ENCODE measurements at places on chromosomes 11 and 22.

DNA sequence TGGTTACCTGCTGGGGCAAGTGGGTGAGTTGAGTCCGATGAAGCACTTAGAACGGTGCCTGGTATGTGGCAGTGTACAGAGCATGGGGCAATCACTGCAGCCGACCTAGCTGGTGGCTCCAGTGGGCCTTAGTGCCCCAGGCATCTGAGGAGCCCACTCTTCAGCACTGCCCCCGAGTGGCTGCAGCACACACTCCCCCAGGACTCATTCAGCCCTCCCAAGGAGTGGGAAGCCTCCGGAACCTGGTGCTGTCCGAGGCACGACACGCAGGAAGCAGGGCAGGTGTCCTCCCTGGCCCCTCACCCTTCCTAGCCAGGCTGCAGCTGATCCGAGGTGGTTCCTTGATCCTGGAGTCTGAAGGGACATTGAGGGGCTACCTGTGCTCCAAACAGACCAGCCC lies 42.4 kb upstream of the PRODH start:
- no peak for DNase-seq

DNA sequence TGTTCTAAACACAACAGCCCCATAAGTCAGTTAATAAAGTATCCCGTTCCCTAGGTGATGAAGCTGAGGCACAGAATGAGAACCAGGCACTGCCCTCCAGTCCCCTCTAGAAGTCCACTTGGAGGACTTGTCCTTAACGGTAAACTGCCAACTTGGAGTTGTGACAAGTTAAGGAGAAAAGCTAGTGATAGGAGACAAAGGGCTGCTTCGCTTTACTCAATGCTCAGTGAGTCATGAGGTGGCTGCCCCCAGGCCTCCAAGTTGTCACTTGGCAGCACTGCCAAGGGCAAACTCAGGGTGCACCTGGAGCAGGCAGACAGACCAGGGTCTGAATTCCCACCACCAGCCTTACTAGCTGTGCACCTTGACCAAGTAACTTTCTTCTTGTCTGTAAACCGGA lies 13.5 kb downstream of the SLC43A1 start:
- DNase-seq = no peak

DNA sequence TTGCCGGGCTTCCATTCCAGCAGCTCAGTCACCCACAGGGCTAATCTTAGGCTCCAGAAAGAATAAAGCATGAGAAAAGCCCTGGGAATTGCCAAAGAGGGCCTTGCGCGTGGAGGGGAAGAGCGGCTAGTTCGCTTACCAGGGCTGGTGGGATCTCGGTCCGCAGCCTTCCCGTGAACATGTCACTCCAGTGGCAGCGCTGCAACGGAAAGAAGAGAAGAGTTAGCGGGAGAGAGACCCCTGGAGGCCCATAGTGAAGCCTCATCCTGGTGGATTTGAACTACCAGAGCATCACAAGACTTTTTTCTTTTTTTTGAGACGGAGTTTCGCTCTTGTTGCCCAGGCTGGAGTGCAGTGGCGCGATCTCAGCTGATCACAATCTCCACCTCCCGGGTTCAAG lies 18.0 kb downstream of the RANGAP1 start:
- no peak for DNase-seq

GRCh38 chr11:117891362-117891761 lies 14.9 kb upstream of the FXYD6 start:
- DNase-seq = no peak

GRCh38 chr11:11217929-11218628 lies 135.0 kb downstream of the CSNK2A3 start:
- DNase-seq = no peak

DNA sequence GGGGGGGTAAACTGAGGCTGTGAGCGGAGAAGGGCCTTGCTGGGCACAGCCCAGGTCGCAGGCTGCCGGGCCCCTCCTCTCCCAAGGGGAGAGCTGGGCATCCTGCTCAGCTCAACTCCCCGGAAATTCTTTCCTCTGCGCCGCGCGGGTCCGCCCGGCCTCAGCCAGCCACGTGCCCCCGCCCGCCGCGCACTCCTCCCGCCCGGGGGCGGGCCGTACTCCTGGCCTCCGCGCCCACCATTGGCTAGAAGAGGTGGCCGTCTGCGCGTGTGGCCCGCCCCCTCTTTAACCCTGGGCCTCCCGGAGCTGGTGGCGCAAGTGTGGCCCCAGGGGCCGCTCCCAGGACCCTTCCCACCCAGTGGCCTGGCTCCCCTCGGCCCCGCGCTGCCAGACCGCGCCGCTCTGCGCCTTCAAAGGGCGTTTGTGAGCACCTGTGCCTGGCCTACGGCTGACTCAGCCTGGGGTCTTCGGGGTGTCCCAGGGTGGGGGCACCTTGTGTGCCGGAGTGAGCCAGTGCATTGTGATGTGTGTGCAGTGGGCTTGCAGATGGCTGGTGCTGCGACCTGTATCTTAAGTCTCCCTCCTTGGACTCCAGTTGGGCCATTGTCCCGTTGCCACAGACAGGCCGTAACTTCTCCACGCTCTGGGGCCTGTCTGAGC lies 2.0 kb downstream of the MRGPRF start:
- DNase-seq = peak; percentile 57

GRCh38 chr11:116544721-116545120 lies 228.1 kb downstream of the BUD13 start:
- no peak for DNase-seq

GRCh38 chr11:1157645-1158591 lies at the start of gene MUC5AC:
TSS of gene MUC5AC (plus strand) at chr11:1157953. CDS start at chr11:1158000, 47 bp downstream.
- no peak for DNase-seq

GRCh38 chr22:49553518-49554295 lies 274.0 kb downstream of the BRD1 start:
- DNase-seq = no peak

DNA sequence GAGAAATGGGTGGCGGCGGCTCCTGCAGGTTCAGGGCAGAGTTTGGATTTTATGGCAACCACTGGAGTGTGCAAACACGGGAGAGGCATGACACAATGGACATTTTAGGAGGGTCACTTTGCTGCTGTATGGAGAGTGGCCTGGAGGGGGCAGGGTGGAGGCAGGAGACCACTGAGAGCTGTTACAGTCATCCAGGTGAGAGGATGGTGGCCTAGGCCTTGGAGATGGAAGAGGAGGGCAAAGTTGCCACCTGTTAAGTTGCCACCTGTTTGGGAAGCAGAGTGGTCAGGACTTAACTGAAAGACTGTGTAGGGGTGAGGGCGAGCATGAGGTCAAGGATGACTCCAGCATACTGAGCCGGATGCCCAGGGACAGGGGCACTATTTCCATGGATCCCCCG lies 2.3 kb upstream of the RAD9A start:
- peak; percentile 80 for DNase-seq

DNA sequence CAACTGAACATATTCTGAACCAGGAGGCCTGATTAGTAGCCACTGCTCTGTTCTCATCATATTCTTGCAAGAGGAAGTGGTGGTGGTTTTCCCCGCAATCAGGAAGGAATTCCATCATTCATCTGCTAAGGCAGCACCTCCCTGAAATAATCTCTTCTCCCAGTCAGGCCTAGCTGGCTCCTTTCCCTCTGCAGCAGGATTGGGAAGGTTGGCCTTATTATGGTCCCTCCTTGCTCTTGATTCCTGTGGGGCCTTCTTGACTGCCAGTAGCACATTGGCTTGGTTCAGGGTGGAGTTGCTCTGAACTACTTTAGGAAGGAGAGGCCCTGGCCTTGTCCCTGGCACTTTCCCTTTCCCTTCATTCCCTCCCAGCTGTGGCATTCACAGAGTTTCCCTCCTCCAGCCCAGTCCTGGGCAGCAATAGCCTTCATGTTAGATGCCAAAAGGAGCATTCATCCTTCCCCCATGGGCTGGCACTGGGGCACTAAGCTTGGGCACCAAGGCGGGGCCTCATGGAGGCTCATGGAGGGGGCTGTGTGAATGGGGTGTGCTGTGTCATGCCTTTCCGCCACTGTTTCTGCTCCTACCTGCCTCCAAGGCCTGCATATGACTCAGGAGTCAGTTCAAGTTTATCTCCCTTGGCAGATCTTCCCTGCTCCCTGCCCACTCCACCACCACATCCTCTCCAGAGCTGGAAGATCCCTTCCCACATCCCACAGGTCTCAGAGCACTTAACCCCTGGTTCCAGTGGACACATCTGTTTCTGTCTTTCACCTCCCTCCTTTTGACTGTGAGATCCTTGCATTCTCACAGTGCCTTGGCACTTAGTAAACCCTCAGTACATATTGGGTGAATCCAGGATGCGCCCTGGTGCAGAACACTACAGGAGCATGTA lies 27.6 kb upstream of the CD44 start:
- DNase-seq = no peak

DNA sequence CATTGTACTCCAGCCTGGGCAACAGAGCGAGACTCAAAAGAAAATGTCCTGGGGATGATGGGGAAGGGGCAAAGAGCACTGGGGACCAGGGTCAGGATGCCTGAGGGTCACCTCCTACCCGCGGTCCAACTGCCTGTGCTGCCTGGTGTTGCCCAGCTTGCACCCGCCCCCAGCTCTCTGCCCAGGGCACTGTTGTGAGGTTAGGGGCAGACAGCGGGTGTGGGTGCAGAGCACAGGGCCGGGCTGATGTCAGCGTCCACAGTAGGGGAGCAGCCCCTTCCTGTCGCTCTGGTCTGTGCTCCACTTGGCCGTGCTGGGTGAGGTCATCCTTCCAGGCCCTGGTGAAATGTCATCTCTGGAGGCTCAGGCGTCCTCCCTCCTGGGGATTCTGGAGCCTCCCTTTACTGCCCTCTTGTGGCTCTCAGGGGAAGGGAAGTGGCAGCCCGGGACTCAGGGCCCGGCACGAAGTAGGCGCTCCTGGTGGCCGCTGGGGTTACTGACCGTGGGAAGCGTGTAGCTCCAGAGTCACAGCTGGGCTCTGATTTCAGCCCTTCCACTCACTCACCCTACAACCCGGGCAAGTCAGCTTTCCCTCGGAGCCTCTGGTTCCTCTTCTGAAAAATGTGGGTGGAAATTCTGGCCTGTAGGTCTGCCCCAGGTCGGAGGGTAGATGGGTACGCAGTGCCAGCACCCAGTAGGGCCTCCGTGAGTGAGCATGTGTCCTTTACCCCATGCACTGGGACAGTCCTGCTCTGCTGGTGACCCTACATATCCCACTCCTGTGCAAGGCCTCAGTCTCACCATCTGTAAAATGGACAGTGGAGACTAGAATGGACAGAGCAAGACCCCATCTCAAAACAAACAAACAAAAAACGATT lies 17.3 kb upstream of the PRR5 start:
- DNase-seq = peak; percentile 95

- no peak for DNase-seq
Measured at GRCh38 chr11:55707029-55707428, 45.0 kb downstream of the OR4C6 start.

DNA sequence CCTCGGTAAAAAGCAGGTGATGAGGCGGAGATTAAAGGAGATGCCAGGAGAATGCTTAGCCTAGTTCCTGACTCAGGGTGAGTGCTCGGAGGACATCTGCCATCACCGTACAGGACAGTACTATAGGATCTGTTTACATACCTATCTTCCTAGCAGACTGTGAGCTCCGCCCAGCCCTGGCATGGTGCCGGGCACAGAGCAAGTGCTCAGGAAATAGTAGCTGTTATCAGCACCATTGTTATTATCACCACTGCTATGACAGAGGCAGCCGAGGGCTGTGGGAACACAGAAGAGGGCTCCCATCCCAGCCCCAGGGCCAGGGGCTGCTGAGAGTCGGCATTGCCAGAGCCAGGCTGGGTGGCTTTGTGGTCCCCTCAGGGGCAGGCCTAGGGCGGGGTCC lies 642 bp upstream of the SEPTIN3 start:
- no peak for DNase-seq

DNA sequence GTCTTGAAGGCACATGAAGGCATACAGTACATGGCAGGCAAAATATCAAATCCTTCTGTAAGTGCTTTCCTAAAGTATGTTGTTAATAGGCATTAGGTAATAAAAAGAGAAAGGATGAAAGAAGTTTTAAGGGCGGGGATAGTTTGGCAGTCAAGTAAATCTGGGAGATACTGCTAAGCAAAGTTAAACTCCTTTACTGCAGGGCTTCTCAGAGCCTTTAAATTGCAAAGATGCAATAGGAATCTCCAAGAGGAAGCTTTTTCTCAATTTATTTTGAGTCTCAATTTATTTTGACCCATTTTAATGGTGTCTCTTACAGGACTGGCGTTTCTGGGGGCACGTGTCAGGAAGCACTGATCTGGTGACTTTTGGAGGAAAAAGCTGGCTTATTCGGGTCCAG lies 12.8 kb upstream of the PHF21A start:
- no peak for DNase-seq

- no peak for DNase-seq
Measured at GRCh38 chr11:128621601-128622501, 34.5 kb upstream of the ETS1 start.

DNA sequence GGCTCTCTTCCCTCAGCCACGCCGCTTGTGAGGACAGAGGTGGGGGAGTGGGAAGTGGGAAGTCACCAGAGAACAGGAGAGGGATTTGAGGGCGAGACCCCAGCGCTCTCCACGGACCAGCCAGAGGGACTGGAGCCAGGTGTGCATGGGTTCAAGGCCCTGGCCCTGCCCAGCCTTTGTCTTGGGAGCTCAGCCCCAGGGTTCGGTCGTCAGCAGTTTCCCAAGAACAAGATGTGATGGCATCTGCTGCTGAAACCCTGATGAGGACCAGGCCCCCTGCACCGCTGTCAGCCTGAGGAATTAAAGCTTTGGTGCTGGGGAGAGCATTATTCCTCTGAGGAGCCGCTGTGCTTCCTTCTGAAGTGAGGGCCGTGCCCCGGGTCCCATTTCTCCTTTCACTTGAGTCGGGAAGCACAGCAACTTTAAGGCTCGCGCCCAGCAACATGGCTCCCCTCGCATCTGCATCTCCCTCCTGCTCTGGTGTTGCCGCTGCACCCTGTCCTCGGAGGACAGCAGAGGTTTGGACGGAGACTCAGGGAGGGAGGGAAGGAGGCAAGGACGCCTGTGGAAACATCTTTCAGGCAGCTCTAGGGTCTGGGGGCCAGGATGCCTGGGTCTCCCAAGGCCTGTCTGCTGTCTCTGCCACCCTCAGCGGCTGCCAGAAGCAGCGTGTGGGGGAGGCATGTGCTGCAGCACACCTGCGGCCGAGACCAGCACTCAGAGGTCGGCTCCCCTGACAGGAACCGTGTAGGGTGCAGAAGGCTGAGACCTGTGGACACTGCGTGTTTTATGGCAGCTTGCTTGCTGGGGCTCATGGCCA lies 3.8 kb downstream of the IFITM5 start:
- peak; percentile 28 for DNase-seq

DNA sequence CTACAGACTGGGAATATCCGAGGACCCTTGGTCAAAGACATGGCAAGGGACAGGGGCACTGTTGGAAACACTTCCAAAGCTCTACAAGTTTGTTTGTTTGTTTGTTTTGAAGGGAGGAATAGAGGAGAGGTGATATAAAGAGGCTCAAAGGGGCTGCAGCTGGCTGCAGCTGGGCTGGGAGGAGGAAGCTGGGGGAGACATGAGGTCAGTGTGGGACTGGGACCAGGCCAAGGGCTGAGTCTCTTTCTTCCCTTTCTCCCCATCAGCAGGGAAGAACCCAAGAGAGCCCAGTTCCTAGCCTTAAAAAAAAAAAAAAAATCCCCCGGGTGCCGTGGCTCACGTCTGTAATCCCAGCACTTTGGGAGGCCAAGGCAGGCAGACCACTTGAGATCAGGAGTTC lies 5.0 kb downstream of the RHOG start:
- no peak for DNase-seq

- no peak for DNase-seq
Measured at GRCh38 chr11:34260072-34260575, 97.7 kb downstream of the ABTB2 start.
